Inflammatory macrophage treated with lipopolysaccharide for 1 hour (primary cell): ENCODE measurements at places on chromosomes 5 and 9.

DNA sequence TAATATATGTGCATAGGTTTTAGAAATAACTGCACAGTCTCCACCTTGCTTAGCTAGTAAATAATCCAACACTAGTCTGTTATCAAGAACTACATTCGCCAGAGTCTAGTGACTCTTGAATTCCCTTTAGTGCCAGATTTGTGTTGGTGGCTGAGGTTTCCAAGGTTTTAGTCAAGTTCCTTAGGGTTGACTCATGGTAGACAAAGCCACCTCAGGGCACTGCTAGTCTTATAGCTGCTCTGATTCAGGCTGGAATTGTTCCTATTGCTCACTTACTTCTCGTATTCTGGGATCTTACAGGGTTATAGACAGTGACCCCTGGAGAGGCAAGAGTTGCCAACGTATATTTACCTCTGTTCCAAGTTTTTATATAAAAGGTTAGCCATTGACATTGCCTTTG is 1369.8 kb upstream of the CDH9 start:
- no peak for DNase-seq

DNA sequence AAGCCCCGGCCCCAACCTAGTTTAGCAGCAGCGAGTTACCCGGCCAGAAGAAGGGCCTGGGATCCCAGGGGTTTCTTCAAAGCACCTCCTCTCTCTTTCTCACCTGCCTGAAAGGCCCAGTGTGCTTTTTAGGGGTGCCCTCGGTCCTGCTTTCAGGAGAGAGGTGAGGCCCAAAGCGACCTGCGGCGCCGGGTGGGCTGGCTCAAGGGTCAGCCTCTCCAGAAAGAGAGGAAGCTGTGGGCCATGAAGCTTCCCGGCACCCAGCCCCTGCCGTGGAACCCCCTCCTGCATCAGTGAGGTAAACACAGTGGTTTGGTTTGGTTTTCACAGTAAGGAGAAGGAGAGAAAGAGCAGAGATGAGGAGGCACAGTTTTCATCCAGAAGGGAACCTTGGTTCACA is 4.3 kb downstream of the FOXB2 start:
- DNase-seq = no peak

GRCh38 chr5:174188295-174188694 is 142.8 kb downstream of the NSG2 start:
- DNase-seq = no peak

DNA sequence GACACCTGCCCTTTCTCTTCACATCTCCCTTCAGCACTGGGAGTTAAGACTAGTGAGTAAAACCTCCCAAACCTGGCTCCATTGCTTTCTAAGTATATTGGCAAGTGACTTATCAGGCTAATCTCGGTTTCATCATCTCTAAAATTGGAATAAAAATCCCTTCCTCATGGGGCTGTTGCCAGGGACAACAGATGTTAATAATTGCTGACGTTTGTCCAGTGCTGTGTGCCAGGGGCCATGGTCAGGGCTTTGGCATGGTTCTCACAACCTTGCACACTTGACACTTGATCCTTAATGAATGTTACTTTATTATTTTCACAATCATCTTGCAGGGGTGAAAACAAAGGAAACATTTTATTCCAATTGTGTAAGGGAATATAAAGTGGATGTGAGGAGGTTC is 1262.0 kb upstream of the WWC1 start:
- DNase-seq = no peak

GRCh38 chr5:174872271-174872670 is 147.9 kb downstream of the MSX2 start:
- DNase-seq = no peak

- no peak for DNase-seq
Measured at GRCh38 chr5:92805446-92805845, 775.6 kb downstream of the NR2F1-AS1 start.

GRCh38 chr5:73967347-73967746 is 341.4 kb downstream of the ARHGEF28 start:
- peak; percentile 26 for DNase-seq

DNA sequence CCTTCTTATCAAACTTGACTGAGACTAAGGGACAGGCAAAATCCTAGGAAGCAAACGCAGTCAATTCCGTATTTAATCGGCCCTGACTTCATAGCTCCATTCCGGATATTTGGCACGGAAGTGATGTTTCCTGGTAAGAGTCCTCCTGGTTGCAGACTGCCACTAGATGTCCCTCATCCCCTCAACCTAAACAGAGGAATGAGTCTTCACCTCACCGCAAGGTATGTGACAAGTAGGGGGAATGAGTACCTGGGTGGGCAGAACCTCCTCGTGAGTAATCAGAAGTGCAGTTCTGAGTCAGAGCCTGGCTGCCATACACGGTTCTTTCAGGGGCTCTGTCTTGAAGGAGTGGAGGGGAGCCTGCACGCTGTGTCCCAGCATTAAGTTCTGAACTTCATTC is 173.6 kb downstream of the MUSK start:
- DNase-seq = no peak

DNA sequence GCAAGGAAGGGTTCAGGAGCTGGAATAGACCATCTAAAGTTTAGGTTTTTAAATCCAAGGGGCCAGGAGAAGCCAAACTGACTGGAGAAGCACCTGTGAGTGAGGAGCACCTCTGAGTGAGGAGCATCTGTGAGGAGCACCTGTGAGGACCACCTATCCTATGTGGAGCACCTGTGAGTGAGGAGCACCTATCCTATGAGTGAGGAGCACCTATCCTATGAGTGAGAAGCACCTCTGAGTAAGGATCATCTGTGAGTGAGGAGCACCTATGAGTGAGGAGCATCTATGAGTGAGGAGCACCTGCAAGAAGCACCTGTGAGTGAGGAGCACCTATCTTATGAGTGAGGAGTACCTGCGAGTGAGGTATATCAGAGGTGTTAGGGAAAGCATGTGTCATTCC is 8.0 kb upstream of the OR1Q1 start:
- DNase-seq = no peak

- DNase-seq = peak; percentile 38
Measured at GRCh38 chr5:126339215-126339805, 83.9 kb upstream of the GRAMD2B start.

- no peak for DNase-seq
Measured at GRCh38 chr5:115709585-115709984, 83.7 kb upstream of the TMED7 start.

DNA sequence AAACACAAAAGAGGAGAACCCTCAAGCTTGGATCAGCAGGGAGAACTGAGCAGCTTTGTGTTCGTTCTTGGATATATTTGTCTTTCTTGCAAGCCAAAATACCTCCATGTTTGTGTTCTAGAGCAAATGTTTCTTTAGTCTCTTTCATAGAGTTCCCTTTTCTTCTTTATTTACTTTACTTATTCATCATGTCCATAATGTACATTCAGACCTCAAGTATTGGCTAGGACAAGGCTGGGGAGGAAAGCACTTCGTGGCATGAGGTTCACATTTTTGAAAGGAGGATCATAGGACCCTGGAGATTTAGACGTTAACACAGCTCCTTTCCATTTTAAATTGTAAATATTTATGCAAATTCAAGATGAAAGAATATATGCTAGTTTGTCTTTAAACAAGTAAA is 590.2 kb upstream of the MEF2C start:
- no peak for DNase-seq

GRCh38 chr9:107807183-107807582 is 317.6 kb upstream of the KLF4 start:
- DNase-seq = no peak

DNA sequence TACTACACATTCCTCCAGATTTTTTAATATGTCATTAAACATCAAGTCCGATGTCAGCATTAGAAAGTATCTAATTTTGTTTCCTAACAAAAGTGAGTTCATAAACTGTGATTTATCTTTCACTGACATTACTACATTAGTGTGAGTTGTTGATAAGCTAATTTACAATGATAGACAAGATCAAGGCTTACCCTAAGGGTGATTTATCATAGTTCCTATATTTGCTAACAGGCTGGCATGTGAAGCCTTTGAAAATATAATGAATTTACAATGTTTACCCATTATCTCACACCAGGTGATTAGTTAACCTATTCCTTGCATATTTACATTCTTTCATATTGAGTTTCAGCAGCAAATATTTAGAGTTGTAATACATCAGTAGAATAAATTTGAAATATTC is 1096.9 kb upstream of the NUDT12 start:
- no peak for DNase-seq

- DNase-seq = peak; percentile 74
Measured at GRCh38 chr5:32031089-32031488, 143.0 kb downstream of the GOLPH3 start.

- no peak for DNase-seq
Measured at GRCh38 chr9:75797085-75797580, 93.3 kb upstream of the PCSK5 start.

- no peak for DNase-seq
Measured at GRCh38 chr5:93428868-93429267, 152.2 kb downstream of the NR2F1-AS1 start.

- DNase-seq = peak; percentile 92
Measured at GRCh38 chr9:72443855-72444254, 77.6 kb upstream of the TMC1 start.

- DNase-seq = no peak
Measured at GRCh38 chr5:124576848-124577409, 169.5 kb downstream of the ZNF608 start.

- DNase-seq = no peak
Measured at GRCh38 chr9:134670851-134671281, 29.3 kb downstream of the COL5A1 start.

DNA sequence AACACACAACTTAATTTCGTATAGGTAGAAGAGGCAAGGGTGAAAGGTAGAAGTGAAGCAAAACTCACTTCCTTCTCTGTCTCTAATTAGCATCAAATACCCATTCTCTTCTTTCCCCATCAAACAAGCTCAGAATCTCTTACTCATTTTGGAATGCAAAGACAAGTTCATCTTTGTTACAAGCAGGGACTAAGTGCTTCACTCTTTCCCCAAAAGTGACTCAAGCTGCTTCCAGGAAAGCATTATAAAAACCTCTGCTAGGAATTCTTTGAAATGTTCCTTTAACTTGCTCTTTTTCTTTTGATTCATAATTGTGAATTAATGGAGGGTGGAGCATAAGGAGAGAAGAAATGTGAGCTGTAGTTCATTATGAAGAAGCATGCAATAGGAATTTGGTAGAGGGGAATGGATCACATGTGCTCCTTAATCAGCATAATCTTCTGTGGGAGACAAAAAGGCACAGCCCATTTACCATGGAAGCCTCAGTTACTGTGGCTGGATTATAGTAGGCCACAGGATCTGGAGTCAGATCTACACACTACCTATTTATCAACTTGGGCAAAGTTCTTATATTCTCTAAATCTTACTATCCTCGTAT is 109.5 kb upstream of the DPYSL3 start:
- no peak for DNase-seq
